Hematopoietic multipotent progenitor cell treated with erythropoietin and hydrocortisone succinate and interleukin-3 and kit ligand, for 15 days (in vitro differentiated cells): ENCODE measurements at places on chromosomes 1 and 21.

DNA sequence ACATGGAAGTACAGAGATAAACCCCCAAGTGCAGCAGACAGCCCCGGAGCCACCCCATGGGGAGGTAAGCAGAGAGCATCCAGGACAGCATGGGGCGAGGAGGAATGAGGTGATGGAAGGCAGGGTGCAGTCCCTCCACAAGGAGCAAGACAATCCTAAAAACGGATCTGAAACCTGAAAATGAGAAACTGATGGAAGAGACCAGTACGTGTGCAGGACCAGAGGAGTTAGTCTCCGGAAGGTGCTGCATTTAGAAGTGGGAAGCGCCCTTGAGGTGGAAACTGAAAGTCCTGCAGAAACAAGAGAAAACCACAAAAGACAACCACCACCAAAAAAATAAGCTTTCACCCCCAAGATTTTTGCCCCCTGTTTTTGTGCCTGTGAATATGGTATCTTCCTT, 17.4 kb upstream of the DDOST start:
- DNase-seq = no peak

- DNase-seq = no peak
Measured at GRCh38 chr1:228838717-228839500, 103.6 kb downstream of the RHOU start.

DNA sequence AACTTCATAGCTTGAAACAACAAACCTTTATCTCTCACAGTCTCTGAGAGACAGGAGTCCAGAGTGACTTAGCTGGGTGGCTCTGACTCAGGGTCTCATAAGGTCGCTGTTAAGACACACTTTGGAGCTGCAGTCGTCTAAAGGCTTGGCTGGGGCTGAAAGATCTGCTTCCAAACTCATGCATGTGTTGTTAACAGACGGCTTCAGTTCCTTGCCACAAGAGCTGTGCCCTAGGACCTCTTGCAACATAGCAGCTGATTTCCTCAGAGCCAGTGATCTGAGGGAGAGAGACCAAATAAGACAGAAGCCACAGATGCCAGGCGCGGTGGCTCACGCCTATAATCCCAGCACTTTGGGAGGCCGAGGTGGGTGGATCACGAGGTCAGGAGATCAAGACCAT, 176.8 kb downstream of the DISC1 start:
- no peak for DNase-seq

GRCh38 chr1:165823552-165824268, 3.7 kb upstream of the UCK2 start:
- DNase-seq = no peak

DNA sequence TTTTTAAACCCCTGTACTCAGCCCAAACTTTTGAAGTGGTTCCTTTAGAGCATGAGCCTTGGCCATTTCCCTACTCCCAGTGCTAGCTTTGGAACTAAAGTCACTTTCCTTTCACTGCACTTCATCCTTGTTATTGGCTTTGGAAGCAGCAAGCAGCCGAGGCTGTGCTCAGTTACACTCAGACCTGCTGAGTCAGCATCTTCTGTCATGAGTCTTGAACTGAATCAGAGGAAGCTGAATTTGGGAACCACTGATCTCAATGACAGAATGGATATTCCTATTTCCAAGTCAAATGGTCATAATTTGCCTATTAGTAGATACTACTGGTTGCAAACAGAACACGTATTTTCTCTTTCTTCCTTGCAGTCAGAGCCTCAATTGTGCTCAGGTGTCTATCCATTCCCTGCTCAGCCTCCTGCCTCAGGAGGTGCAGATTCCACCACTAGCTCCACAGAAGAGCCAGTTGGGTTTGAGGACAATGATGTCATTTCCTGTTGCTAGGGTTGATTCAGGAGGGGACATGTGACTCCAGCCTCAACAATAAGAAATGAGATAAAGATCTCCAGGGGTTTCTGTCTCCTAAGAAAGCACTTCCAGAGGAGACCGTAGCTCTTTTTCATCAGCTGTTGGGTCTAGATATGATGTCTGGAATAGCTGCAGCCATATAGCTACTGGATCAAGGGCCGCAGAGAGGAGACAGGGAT, 44.9 kb upstream of the NTPCR start:
- no peak for DNase-seq

- DNase-seq = no peak
Measured at GRCh38 chr1:119341372-119341947, 27.1 kb upstream of the HAO2 start.

- DNase-seq = no peak
Measured at GRCh38 chr1:40841602-40842001, 20.6 kb downstream of the CITED4 start.

DNA sequence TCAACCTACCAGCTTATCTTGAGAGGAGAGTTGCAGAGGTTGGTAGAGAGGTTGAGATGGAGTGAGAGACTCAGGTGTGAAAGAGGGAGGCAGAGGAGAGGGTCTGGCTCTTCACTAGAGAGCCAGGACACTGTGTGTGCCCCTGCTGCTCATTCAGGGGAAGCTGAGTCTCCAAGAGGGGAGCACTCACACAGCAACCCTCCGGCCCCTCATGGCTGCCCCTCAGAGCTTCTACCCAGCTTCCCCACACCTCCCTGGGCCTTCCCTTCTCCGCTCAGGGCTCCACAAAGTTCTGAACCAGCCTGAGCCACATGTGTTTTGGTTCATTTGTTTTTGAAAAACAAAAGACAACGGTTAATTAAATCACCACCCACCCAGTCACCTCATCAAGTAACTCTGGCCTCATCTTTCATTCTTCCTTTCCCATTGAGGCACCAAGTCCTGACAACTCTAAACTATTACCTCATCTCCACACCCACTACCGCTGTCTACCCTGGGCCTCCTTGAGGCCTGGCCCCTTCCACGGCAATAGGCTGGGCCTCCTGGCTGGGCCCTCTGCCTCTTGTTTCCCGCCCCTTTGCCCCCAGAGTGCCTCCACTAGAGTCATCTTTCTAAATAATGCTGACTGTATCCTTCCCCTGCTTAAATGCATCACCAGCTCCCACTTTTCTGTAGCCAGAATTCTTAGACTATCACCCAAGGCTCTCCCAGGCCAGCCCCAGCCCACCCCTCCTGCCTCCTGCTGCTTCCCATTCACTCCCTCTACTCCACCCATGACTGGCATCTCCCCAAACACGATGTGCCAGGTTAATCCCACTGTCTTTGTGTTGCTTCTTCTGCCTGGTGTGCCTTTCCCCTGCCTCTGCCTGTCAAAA, 33.0 kb downstream of the TNNT2 start:
- no peak for DNase-seq

DNA sequence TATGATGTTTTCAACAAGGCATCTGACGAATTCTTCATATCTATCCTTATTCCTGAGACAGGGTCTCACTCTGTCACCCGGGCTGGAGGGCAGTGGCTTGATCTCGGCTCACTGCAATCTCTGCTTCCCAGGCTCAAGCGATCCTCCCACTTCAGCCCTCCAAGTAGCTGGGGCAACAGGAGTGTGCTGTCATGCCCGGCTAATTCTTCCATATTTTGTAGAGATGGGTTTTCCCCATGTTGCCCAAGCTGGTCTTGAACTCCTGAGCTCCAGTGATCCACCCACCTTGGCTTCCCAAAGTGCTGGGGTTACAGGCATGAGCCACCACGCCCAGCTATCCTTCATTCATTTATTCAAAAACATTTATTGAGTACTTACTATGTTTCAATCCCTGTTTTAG, 8.0 kb downstream of the YY1AP1 start:
- DNase-seq = no peak

- DNase-seq = no peak
Measured at GRCh38 chr1:24955161-24955560, 25.1 kb upstream of the RUNX3 start.

- no peak for DNase-seq
Measured at GRCh38 chr1:29893046-29893723, 656.9 kb downstream of the PTPRU start.

DNA sequence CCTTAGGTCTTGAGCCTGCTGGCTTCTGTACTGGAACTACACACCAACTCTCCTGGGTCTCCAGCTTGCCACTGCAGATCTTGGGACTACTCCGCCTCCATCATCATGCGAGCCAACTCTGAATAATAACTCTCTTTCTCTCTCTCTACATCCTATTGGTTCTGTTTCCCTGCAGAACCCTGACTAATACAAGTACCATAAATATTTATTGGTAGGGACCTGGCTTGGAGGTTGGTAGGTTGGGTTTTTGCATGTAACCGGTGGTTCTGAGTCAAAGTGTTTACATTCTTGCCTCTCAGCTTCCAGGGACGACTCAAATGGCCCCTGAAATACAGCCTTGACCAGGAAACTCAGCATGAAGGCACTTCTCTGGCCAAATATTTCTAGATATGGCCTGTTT, 110.4 kb downstream of the KCND3 start:
- DNase-seq = no peak

- no peak for DNase-seq
Measured at GRCh38 chr1:235972311-235972689, 92.6 kb downstream of the NID1 start.

DNA sequence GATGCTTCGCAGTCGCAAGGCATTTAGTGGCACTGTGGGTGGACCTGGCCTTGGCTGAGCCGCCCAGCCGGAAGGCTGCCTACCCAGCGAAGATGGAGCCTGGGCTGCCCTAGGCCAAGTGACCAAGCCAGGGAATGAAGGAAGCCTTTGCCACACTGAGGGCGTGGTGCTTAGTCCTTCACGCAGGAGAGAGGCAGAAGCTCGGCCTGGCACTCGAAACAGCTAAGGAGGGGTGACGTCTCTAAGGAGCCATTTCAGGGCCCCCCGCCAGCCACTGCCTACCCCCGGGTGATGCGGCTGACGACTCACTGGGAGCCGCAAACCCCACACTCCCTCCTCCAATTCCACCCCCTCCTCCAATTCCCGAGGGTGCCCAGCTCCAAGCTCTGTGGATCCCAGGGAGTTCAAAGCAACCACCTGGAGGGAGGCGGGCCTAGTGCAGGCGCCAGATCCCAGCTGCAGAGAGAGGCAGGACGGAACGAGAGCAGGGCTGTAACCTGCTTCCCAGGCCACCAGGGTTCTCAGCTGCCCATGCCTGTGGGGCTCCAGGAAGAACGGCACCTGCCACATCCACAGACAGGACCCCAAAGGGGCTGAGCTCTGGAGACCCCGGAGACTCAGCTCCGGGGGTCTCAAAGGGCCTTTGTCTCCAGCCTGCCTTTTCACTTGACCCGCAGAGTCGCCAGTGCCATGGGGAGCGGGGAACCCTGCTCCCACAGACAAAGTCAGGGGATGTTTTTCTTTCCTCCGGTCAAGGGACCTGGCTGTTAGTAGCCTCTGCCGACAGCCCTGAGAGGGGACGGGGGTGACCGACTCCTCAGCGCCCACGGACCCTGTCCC, 75.8 kb downstream of the ARHGEF16 start:
- no peak for DNase-seq

DNA sequence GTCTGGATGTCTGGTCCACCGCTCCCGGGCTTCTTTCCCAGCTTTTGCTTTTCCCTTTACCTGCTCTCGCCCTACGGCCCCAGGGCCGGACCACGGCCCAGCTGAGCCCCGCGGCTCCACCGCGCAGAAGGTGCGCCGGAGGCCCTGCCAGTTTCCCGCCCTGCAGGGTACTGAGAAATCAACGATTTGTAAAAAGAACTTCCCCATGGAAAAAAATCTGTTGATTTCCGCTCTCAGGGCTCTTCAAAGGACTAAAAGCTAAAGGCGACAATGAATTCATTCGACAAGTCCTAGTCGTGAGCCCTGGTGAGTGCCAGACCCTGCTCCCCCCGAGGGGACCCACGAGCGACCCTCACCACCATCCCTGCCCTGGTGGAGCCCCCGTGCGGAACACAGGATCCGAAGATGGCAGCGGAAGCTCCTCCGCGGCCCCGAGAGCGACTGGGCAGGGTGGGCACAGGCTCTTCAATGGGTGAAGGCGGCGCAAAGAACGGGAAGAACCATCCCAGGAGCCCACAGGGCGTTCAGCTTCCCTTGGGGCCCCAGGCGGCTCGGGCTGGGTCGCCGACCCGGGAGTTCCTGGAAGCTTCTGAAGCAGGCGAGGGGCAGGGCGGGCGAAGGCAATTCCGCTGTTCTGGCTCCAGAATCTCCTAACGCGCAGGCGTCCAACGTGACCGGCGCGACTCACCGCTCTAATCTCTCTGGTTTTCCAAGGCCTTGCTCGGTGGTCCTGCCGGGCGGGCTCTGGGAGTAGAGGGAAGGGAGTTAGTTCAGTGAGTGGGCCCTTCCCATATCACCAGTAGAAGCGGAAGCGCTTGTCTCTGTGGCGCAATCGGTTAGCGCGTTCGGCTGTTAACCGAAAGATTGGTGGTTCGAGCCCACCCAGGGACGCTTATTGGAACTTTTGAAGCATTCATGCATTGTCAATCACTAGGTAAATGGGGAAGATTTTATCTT, 6.6 kb upstream of the RNU1-2 start:
- no peak for DNase-seq

DNA sequence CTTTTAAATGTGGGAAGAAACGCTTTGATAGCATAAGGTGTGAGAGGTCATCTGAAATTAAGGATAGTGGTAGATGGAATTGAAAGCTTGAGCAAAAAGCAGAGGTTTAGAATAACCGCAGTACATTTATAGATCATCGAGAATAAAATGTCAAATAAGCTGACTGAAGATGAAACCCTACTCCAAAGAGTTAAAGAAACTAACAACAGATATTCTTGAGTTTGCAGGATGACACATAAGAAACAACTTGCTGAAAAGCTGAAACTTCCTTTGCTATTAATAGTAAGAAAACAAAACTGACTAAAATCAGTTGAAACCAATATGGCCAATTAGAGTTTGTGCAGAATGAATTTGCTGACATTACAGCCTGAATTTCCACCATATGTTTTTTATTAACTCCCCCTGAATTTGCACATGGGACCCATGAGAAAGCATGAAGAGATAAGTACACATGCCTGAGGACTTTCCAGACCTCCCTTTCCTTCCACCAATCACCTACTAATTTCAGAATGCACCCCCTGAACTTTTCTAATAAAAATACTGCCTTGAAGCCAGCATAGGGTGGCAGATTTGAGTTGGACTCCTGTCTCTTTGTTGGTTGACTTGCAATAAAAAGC, 1.7 kb upstream of the C1orf185 start:
- no peak for DNase-seq

GRCh38 chr21:31287201-31287600, 56.9 kb downstream of the TIAM1 start:
- DNase-seq = no peak

- no peak for DNase-seq
Measured at GRCh38 chr1:202622388-202622787, 87.9 kb downstream of the SYT2 start.

GRCh38 chr1:210674151-210674550, 345.4 kb downstream of the HHAT start:
- no peak for DNase-seq

DNA sequence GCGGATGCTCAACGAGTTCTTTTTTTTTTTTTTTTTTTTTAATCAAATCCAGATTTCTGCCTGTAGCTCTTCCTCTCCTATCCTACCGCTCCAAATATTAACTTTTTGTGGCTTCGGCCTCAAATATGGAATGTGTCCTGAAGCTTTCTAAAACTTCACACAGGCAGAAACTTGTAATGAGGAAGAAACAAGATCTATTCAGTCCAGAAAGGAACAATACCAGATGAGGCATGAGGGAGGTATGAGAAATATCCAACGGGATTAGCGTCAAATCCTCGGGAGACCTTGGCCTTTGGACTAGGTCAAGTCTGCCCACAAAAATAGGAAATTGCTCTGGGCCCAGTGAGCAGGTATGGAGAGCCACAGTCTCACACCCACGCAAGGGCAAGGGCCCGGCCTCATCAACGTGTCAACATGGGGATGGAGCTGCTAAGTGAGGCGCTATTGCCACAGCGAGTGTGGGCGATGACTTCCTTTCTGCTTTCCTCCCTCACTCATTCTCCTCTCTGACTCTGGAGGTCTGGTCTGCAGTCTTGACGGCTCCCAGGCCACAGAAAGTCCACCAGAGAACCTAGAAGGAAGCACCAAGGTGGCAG, 66.6 kb downstream of the BCAR3 start:
- DNase-seq = no peak

- no peak for DNase-seq
Measured at GRCh38 chr1:89605692-89606091, 27.2 kb upstream of the LRRC8C start.
